ENCODE measurements at places on chromosomes 7 and 10.

DNA sequence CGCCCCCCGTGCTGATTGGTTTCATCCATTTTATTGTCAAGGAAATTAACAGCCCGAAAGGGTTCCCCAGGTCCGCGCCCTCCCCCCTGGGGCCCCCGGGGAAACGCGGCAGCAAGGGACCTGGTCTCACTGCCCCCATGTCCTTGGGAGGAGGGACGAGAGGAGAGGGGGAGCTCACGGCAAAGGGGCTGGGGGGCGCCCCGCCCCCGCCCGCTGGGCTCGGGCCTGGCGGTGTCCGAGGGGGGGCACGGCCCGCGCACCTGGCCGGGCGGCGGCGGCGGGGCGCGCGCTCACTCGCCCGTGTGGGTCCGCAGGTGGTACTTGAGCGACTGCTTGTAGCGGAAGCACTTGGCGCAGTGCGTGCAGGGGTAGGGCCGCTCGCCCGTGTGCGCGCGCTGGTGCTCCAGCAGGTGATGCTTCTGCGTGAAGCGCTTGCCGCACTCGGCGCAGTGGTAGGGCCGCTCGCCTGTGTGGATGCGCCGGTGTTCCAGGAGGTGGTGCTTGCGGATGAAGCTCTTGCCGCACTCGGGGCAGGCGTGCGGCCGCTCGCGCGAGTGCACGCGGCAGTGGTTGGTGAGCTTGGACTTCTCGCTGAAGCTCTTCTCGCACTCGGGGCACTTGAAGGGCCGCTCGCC is 29.3 kb downstream of the ZNF777 start:
- no peak for DNase-seq

DNA sequence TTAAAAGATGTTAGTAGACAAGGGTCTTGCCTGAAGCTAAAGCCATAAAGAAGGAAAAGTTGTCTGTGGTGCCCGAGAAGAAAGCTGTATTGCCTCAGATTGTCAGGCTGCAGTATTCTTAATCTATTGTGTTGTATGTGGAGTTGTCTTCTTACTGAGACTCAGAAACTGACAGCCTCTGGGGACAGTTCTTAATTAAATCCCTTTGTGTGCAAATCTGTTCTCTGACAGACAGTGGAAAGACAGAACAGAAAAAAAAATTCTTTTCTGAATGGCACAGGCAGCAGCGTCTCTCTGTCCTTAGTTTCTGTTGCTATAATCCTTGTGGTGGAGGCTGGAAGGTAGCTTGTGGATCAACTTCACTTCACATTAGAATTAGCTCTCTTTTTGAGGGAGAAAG is 16.8 kb downstream of the VWC2 start:
- DNase-seq = no peak

DNA sequence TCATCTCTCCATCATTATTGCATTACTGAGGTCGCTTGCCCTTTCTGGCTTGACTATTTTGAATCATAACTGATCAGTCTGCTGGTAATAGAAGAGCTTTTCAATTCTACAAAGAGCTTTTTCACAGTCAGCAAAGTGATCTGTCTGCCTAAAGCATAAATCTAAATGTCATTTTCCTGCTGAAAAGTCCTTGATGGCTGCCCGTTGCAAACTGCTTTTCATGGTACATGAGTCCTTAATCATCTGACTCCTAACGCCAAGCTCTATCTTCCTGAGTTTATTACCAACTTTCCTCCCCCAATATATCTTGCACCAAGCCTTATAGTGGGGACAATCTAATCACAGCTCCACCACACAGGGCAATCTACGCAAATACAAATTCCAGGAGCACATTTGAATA is 39.8 kb downstream of the THSD7A start:
- no peak for DNase-seq

GRCh38 chr7:4302203-4302905 is 379.7 kb upstream of the FOXK1 start:
- no peak for DNase-seq

DNA sequence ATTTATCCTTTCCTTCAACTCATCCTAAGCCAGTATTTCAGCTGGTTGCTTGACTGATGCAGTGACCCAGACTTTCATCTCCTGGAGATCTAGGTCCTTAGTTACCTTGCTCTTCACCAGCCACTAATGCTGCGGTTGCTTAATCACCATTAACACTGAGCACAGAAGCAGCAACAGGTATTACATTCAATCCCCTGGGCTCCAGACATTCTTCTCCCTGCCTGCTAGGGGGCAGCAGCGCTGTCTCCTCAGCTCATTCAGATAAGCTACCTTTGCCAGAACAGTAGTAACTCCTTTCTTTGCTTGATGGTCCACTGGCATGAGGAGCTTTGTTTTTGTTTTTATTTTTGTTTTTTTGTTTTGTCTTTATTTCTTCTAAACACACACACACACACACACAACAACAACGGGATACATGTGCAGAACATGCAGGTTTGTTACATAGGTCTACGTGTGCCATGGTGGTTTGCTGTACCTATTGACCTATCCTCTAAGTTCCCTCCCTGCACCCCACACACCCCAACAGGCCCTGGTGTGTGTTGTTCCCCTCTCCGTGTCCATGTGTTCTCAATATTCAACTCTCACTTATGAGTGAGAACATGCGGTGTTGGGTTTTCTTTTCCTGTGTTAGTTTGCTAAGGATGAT is 1043.2 kb upstream of the C7orf33 start:
- DNase-seq = no peak

GRCh38 chr7:94296881-94297280 is 97.8 kb upstream of the COL1A2 start:
- no peak for DNase-seq

DNA sequence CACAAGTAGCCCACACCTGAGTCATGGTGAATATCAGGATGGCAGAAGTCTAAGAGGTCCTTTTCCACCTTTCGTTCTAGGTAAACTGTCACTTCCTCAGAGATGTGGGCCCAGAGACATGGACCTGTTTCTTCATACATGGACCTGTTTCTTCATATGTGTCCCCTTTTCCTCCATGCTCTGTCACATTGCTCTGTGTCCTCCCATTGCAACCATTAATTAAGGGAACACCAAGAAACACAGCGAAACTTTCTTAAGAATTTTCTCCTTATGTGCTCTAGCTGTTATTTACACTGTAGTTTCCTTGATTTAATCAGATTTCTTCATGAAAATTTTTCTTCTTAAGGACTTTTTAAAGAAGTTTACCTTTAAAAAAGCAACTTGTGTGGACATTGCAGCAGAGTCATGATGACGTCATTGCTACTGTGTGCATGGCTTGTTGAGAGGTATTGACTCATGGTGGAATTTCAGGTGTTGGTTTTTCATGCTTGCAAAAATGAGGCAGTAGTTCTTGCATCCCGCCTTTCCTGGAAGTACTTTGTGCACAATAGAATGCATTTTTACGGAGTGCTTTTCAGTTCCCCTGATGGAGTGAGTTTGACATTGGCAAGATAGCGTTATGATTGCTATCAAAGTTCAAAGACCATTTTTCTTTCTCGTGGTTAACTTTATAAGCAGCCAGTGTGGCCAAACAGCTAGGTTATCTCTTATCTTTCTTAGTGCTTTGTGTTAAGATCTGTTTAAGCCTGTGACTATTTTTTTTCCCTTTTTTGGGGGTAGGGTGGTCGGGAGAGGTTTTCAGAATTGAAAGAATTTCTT is 37.7 kb downstream of the CFAP58 start:
- DNase-seq = no peak

GRCh38 chr7:22137466-22137865 is 191.8 kb upstream of the CDCA7L start:
- DNase-seq = no peak

GRCh38 chr10:110044681-110045080 is 36.9 kb downstream of the ADD3 start:
- DNase-seq = no peak

GRCh38 chr10:71457908-71458307 is 61.2 kb downstream of the CDH23 start:
- DNase-seq = no peak

DNA sequence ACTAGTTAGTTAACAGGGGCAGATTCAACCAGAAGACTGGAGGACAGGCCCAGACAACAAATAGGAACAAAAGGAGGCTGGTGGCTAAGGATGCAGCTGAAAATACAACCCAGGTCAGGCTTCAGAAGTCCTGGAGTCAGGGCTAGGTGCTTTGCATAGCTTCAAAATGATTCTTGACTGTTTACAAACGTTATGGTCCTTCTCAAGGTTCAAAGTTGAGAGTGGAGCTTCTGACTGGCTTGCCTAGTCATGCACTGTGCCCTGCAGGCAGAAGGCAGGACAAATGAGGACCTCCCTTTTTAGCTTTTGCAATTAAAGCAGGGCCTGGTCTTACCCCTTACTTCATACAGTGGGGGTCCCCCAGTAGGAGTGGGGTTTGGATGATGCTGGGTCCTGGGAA is 4.4 kb upstream of the CDH23 start:
- no peak for DNase-seq

GRCh38 chr10:6140141-6140841 is 51.5 kb downstream of the RBM17 start:
- no peak for DNase-seq

- no peak for DNase-seq
Measured at GRCh38 chr7:5636914-5637313, 144.5 kb downstream of the RNF216 start.

GRCh38 chr10:125011926-125012705 is 70.2 kb downstream of the ZRANB1 start:
- no peak for DNase-seq

DNA sequence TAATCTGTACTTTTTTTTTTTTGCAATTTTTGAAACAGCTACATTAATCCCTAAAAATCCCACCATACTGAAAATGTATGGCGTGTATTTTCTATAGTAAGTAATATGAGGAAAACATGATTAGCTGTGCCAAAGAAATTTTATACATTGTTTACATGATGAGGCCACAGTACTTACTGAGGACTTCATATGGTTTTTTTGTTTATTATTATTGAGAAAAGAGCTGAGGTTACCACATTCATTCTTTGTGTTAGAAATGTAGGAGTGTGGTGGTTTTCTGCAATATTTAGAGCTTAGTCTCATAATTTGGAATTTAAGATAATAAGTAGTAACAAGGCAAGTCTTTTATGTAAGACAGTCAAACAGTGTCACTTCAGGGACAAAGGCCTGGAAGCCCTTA is 45.1 kb downstream of the SLC25A40 start:
- DNase-seq = no peak

DNA sequence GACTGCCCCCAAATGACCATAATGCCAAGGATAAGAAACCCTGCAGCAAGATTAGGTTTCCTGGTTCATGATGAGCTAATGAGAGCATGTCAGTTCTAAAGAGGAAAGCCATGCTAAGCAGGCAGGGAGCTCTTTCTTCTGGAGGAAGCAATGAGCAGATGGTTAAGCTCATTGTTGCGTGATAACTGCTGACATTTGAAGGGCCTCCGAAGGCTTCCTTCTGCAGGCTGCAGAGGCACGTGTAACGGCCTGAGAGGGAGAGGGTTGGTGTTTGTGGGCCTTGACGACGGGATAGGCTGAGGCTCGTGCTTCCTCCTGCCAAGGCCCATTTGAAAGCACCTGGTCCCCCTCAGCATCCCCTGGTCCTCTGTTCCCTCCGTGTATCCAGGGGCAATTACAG is 63.5 kb upstream of the BTBD16 start:
- DNase-seq = no peak

DNA sequence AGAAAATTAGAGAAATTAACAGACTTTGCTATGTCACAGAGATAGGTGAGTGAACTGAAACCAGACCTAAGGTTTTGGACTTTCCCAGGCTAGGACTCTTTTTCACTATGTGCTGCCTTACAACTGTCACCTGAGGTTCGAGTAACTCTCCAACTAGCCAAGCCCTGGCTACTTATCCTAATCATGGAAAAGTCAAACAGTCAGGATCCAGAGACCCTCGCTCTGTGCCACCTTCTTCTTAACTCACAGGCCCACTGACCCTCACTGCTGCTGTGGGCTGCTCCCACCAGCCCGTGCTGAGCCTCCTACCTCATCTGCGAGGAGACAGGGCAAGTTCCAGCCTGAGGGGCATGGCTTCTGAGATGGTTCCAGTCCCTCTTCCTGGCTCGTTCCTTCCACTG is 211.4 kb upstream of the KLF14 start:
- no peak for DNase-seq

GRCh38 chr10:98528166-98528804 is 81.5 kb upstream of the HPS1 start:
- no peak for DNase-seq

DNA sequence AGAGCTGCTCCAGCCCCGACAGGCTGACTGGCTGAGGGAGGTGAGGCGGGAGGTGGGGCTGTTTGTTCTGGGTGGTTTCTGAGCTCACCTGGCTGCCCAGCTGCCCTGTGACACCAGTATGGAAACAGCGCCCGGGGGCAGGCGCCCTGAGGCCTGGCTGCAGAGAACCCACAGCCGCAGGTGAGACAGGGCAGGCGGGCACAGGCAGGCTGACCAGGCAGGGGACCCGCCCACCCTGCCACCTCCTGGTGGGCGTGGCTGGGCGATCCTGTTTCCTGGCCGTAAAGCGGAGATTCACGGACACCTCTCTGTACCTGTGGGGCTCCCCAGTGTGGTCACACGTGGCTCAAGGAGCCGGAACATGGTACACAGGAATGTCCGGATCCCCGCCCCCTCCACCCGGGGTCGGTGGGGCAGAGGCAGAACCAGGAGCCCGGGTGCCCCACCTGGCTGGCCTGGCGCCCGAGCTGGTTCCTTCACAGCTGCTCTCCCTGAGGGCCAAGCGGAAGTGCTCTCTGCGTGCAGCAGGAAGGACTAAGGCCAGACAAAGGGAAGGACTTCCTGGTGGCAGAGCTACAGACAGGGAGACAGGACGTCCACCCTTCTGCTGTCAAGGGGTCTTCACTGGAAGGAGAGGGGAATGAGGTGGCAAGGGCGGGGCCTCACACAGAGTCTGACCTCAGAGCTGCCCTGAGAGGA is 3.9 kb downstream of the MICALL2 start:
- no peak for DNase-seq

DNA sequence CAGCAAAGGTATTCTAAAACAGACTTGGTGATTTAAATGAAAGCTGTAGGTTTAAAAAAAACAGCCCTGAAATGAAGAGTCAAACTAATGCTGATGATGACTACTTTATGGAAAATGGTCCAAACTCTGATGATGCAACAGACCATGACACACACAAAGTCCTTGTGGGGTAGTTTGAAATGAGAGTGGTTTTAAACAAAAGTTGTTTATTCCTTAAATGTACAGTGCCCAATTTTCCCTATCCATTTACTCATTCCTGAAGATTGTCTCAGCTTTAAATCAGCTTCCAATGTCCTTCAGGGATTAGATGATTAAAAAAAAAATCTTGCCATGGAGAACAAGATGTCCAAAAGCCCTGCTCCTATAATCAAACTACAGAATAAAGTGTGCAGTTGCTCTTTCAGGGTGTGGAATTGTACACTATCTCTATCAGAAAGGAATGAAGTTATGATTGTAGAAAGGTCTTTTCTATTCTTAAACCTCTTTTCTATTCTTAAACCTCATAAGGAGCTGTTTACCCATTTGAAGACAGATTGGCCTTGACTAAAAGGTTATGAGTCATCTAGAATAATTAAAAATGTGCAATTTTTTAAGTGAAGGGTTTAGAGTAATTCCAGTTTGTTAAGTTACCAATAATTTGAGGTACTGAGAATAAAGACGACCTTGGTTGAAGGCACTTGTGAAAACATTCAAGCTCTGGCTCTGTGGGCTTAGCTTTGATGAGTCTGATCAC is 70.2 kb upstream of the ITGA8 start:
- DNase-seq = no peak

- no peak for DNase-seq
Measured at GRCh38 chr10:51158832-51159231, 84.5 kb downstream of the PRKG1 start.

- no peak for DNase-seq
Measured at GRCh38 chr10:59090817-59091622, 85.4 kb upstream of the PHYHIPL start.
